HS-5 (cell line): ENCODE measurements at places on chromosomes 7 and 10.
A peak's percentile ranks its signal among the peaks of the same experiment; 100 is the strongest.

- DNase-seq: peak; percentile 91
These were observed 35.1 kb downstream of the FHIP2A start for GRCh38 chr10:114856544-114857287.

- no peak for DNase-seq
These were observed 20.3 kb downstream of the C10orf90 start for GRCh38 chr10:126650161-126650560.

DNA sequence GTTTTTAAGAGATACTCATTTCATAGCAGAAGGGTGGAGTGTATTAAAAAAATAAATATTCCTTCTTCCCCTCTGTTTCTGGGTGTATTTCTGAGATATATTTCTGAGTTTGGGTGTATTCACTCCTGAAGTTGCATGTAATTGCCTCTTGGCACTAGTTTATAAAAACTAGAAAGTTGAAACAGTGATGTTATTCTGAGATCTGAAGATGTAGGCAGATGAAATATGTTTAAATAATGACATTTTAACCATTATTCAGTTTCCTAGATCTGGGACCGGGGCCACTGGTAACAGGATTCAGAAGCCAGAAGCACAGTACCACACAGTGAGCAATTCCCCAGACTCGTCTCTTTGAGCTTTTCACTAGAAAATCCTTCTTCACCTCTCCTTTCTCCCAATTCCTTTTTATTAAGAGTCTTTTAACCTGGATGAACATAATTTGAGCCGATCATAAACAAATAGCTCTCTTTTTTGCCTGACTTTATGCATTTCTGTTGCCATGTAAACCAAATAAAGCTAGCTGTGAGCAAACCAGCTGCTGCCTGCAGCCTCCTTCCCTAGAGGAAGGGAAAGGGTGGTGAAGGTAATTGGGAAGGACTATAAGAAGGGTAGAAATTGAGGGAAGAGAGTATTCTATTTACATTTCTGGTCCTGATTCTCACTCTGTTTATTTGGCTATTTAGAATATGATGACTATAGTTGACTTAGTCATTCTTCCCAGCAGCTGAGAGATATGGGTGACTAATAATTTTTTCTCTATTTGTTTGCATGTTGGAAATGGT, 101.8 kb upstream of the STRIP2 start:
- no peak for DNase-seq

GRCh38 chr7:22176791-22177412, 180.1 kb downstream of the RAPGEF5 start:
- no peak for DNase-seq

GRCh38 chr10:43340619-43341018, 30.8 kb upstream of the FXYD4 start:
- no peak for DNase-seq

GRCh38 chr7:32298408-32299132, 191.6 kb downstream of the LSM5 start:
- no peak for DNase-seq

DNA sequence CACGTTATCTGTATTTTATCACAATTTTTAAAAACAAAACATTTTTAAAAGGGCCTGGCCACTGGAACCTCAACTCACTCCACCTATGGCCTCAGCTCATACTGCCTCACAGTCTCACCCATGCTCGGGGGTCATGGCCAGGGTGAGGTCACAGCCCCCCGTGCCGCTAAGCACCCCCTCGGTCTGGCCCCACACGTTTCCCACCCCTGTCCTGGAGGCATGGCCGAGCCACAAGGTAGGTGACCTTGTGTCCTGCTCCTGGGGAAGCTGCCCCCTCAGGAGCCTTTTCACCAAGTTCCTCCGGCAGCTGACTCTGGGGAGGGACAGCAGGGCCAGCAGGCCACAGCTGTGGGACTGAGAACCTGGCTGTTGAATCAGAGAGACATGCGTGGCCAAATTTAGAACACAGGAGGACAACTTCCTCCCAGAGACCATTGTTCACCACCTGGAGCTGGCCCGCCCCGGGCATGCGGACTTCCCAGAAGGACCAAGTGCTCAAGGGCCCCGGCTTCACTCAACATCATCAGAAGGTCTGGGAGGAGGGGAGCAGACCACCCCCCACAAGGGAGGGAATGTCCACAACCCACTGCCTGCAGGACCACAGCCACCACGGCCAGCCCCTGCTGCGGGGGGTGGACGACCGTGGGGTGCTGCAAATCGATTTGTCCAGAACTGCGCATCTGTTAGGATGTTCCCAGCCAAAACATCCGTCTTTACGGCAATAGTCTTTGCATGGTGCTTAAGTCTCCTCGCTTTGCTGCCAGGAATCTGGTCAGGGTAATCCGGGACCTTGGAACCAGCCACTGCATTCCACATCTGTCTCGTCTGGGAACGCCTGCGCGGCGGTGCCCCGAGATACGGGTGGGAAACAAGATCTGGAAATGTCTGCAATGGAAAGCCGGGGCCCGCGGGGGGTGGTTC, 48.6 kb upstream of the PDGFA start:
- DNase-seq: no peak

GRCh38 chr10:125407000-125407502, 246.7 kb upstream of the CTBP2 start:
- no peak for DNase-seq

DNA sequence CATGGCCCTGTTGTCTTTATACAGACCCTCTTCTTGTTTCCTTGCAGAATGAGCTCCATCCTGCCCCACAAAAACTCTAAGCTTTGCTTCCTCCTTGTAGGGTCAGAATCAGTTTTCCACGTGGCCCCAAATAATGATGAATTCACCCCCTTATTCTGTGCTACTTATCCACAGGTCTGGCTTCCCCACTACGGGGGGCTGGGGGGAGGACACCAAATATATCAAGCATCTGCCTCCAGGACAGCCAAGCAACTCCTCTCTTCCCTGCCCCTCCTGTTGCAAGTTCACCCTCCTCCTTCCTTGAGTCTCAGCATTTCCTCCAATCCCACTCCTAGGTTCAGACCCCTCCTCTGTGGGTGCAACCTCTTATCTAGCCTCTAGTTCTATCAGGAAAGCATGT, 743.3 kb downstream of the GRID1 start:
- no peak for DNase-seq
